ENCODE measurements at places on chromosomes 5 and 9.

GRCh38 chr9:75455444-75455921 lies 367.2 kb downstream of the OSTF1 start:
- no peak for DNase-seq

- DNase-seq, result peak; percentile 34
Measured at GRCh38 chr9:121499427-121500164, at the start of gene GGTA1. GGTA1 (minus strand) TSS chr9:121499844; CDS start chr9:121467922, 31,922 bp downstream.

- peak; percentile 37 for DNase-seq
Measured at GRCh38 chr5:55324815-55325418, 17.1 kb downstream of the MTREX start.

- DNase-seq, result no peak
Measured at GRCh38 chr9:131707733-131708157, 32.1 kb downstream of the RAPGEF1 start.

- no peak for DNase-seq
Measured at GRCh38 chr5:37774912-37775483, 64.8 kb downstream of the GDNF start.

- no peak for DNase-seq
Measured at GRCh38 chr5:143244000-143244736, 159.3 kb downstream of the NR3C1 start.

- DNase-seq, result no peak
Measured at GRCh38 chr5:112649882-112650281, 87.8 kb upstream of the APC start.

DNA sequence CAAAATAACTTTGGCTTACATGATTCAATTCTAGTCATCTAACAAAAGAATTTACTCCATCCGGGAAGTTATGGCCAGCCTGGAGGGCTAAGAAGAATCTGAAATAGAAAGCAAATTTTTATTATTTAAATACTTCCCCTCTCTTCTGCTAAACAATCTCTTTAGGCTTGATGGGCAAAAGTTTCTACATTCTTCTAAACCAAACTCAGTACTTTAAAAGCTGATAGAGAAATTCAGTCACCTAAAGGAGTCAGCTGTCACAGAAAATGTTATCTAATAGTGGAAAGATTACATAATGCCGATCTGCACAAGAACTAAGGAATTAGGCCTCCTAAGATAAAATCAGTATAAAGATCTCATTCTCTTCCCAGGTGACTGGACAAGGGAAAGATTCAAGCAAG lies 32.4 kb downstream of the GNAQ start:
- DNase-seq, result no peak

DNA sequence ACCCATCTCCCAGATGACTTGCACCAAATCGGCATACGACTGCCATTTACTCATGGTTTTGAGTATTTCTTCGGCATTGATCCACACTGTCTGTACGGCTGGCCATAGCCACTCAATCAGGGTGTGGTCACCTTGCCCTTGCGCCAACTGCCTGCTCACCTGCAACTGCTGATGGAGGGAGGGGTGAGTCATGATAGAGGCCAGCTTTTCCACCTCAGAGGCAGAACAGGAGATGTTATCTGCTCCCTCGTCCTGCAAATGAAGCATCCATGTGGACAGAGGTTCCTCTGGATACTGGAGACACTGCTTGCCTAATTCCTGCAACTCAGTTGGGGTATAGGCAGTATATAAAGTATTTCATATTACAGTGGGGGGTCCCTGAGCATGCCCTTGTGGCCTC lies 85.6 kb upstream of the ATP10B start:
- DNase-seq, result no peak

DNA sequence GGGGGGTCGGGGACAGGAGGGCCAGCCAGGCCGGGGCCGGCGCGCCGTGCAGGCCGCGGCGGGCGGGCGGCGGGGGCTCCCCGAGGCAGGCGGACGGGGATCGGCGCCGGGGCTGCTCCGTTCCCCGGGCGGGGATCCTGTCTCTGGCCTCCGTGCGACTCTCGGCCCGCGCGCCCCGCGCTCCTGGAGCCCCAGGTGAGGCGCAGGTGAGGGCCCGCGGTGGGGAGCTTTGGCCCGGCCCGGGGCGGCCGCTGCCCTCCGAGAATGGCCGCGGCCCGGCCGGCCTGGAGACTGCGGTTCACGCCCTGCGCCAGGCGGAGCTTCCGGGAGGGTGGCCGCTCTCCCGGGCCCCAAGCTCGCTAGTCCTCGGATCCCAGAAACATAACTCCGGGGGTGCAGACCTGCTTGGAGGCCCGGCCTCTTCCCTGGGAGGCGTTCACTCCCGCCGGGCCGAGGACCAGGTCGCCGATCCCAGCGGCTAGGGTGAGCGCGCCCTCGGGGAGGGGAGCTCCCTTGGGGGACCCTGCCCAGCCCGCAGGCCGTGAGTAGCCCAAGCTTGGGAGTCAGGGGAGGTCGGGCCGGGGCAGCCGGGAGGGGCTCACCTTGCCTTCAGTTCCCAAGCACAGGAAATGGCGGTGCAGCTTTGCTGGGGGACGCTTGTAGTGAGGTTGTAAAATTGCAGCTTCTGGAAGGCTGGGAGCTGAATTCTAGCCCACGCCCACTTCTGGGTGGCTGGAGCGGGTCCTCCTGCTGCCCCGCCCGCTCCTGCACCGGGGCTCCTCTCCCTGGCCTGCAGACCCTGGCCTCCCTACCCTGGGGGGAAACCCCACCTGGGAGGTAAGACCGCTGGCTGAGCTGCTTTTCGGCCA lies 723 bp downstream of the PPP1R26 start:
- DNase-seq, result peak; percentile 31

- no peak for DNase-seq
Measured at GRCh38 chr5:174720612-174721529, 3.5 kb upstream of the MSX2 start.

DNA sequence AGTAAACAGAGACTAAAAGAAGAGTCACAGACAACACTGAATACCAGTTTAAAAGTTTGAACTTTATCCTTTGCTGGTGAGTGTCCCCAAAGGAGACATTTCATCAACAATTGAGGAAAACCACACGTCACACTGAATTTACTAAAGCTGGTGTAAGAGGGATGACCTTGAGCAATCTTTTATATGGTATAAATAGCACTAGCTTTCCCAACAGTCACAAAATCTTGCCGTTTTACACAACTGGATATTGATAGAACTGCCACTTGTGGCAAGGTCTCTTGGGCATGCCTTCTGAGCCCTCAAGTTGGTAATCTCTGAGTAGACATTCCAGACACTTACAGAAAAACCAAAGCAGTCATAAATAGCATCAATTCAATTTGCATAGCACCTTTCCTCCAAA lies 311.5 kb upstream of the TARS1 start:
- DNase-seq, result no peak

DNA sequence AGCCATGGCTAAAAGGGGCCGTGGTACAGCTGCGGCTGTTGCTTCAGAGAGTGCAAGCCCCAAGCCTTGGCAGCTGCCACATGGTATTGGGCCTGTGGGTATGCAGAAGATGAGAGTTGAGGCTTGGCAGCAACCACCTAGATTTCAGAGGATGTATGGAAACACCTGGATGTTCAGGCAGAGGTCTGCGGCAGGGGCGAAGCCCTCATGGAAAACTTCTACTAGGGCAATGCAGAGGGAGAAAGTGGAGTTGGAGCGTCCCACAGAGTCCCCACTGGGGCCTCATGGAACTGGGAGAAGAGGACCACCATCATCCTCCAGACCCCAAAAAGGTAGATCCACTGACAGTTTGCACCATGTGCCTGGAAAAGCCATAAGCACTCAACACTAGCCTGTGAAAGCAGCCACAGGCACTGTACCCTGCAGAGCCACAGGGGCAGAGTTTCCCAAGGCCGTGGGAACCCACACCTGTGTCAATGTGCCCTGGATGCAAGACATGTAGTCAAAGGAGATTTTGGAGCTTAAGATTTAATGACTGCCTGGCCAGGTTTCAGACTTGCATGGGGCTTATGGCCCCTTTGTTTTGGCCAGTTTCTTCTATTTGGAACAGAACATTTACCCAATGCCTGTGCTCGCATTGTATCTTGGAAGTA lies 65.9 kb downstream of the DMXL1 start:
- no peak for DNase-seq

- no peak for DNase-seq
Measured at GRCh38 chr5:417301-418161, 25.4 kb upstream of the EXOC3 start.

DNA sequence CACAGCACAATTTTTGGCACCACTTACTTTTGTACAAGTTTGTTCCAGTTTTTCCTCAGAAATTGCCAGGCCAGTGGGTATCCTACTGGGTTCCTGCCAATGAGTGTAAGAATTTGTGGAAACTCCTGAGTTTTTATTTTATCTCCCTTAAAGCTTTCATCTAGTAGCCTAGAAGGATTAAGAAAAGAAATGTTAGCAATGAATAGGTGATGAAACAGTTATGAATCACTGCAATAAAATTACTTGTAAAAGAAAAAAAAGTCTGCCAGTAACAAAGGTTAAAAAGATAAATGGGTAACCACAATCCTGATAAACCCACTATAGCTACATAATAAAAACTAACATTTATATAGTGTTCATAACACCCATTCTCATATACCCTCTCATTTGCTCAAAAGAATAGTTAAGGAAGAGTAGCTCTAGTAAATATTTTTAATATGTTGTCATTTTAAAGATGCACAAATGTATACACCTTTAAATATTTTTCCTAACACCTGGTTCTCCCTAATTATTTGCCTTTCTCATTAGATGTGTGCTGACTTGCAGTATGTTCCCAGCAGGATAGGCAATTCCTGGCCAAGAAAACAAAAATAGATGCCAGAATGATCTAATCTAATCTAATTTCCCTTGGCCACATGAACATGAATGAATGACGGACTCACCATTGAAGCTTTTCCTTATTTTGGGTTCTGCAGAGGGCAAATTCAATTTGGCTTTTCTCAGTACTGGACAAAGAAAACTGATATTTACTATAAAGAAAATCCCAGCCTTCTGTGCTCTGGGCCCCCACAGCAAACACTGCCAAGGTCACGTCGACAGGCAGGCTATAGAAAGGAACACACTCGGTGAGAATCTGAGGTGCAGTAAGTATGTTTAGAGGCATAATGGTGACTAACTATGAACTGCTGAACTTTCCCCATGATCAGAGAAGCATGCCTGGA lies 26.4 kb downstream of the ERAP1 start:
- DNase-seq, result no peak

GRCh38 chr9:137441289-137441934 lies at the start of gene ENTPD8:
ENTPD8 (minus strand) TSS chr9:137441357; CDS start chr9:137438285, 3,072 bp downstream.
- peak; percentile 22 for DNase-seq

DNA sequence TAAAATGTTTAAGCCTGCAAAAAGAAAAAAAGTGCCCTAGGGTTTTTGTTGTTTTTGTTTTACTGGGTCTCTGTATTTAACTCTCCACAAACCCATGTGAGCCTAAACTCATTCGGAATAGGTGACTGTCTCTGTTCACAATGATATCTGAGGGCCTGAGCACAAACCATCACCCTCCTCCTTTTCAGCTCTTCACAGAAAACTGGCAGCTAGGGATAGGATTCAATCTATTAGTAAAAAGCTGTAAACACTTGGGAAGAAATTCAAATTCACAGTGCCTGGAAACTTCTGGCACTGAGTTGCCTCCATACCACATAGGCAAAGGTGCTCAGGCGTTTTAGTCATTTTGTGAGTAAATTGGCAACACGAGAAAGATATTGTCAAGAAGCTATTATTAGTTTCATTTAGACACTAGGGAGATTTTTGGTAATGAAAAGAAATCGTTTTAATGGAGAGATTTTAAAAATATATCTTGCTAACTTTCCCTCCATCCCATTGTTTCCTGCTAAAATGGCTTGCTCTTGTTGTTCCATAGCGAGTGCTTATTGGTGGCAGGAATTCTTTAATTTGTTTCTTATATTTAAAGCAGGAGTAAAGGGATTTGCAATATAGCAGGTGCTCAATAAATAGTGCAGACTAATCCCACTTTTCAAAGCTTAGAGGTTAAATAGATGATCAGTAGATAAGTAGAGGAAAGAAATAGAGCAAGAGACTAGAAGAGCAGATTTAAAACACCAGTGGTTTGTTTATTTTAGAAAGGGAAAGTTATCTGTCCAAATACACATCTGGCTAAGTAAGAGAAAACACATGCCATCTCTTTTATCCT lies 9.7 kb downstream of the FOXD1 start:
- no peak for DNase-seq

GRCh38 chr5:33180900-33181299 lies 259.9 kb upstream of the TARS1 start:
- peak; percentile 1 for DNase-seq

GRCh38 chr5:54567996-54568395 lies 50.4 kb downstream of the SNX18 start:
- no peak for DNase-seq

DNA sequence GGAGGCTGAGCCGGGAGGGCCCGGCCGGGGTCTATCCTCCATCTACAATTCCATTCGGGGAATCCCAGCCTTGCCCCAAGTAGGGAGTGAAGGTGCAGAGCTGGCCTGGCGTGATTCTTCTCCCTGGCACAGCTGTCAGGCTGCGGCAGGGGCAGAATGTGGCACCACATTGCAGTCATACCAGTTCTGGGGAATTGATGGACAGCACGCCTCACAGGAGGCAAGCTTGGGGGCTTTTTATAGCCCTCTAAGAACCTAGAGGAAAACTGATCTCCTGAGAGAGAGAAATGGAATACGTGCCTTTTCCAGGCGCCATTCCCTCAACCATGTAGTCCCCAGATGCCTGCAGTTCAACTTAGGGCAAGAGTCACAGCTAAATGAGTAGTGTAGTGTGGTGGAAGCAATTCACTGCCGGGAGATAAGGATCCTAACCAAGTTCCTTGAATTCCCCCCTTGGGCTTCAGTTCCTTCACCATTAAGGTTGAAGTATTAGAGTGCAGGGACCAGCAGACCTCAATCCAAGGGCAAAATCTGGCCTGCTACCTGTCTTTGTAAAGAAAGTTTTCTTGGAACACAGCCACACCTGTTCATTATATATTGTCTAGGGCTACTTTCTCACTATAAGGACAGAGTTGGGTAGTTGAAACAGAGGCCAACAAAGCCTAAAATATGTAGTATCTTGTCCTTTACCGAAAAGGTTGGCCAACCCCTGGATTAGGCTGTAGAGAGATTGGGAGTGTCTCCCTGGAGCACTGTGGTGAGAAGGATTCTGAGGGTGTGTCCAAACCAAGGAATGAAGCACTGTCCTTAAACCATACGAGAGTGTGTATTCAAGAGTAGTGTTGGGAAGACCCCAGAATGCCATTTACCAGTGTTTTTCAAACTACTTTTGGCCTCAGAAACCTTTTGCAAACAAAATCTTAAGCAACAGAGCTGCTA lies 10.6 kb downstream of the AFAP1L1 start:
- no peak for DNase-seq

GRCh38 chr9:135745686-135746324 lies 43.8 kb downstream of the KCNT1 start:
- no peak for DNase-seq
